ENCODE measurements at places on chromosomes 4 and X.

DNA sequence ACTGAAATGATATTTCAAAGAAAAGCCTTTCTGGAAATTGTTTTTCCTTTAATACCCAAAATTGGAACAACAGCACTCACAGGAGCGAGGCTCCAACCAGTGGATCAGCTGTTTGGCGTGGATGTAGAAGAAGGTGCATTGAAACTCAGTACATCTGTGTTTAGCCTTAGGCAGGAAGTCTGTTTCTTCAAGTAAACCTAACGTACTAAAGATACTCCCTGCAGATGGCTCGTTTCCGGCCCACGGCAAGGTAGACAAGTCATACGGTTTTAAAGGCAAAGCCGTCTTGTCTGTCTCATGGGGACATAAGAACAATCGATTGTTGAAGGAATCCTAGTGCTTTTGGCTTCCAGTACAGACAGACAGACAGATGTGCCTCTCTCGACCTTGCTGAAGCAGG, 50.0 kb upstream of the CLCN4 start:
- no peak for DNase-seq

GRCh38 chr4:100268789-100269188, 78.5 kb upstream of the DDIT4L start:
- DNase-seq = no peak

DNA sequence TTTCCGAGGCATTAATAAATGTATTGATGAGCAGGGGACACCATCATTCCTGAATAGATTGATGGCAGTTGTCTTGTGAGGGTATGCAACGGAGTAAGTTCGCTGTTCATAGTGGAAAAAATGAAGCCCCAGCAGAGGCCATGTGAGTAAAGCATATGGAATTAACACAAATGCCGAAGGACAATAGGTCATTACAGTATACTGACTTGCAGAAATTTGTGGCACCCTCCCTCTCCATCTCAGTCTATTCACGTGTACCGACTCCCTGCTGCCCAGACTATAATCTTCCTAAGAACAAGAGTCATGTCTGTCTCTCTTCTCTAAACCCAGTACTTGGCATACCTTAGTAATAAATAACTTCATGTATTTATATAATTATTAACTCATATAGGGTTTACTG, 47.1 kb upstream of the PCDH10 start:
- DNase-seq = no peak

- DNase-seq = no peak
Measured at GRCh38 chr4:138393886-138394610, 151.9 kb upstream of the SLC7A11 start.

DNA sequence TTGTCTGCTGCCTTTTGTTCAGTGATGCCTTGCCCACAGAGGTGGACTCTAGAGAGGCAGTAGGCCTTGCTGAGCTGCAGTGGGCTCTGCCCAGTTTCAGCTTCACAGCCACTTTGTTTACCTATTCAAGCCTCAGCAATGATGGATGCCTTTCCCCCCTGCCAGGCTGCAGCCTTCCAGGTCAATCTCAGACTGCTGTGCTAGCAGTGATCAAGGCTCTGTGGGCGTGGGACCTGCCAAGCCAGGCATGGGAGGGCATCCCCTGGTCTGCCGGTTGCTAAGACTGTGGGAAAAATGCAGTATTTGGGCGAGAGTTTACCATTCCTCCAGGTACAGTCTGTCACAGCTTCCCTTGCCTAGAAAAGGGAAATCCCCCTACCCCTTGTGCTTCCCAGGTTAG, 175.2 kb upstream of the PBDC1 start:
- no peak for DNase-seq

GRCh38 chrX:153395613-153396319, 5.4 kb downstream of the PNMA6E start:
- DNase-seq = no peak

- DNase-seq = no peak
Measured at GRCh38 chr4:174874898-174875297, 43.3 kb upstream of the ADAM29 start.

GRCh38 chr4:124478470-124478869, 234.1 kb downstream of the ANKRD50 start:
- DNase-seq = no peak

- DNase-seq = no peak
Measured at GRCh38 chr4:108849611-108850168, 86.8 kb upstream of the ETNPPL start.

- no peak for DNase-seq
Measured at GRCh38 chr4:99131378-99131777, 12.7 kb downstream of the ADH4 start.

DNA sequence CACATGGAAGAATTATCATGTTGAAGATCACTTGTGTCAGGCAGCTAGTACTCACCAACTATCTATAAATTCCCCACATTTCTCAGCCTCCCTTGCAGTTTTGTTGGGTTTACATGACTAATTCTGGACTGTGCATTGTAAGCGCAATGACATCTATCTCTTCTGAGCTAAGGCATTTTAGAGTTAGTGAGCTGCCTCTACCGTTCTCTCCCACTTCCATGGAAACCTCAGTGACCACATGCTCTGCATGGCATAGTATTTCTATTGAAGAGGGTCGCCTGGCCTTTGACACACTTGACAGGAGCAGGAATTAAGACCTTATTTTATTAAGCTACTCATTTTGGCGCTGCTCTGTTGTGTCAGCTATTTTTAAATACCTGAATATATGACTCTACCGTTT, 67.5 kb upstream of the NPY2R start:
- no peak for DNase-seq

DNA sequence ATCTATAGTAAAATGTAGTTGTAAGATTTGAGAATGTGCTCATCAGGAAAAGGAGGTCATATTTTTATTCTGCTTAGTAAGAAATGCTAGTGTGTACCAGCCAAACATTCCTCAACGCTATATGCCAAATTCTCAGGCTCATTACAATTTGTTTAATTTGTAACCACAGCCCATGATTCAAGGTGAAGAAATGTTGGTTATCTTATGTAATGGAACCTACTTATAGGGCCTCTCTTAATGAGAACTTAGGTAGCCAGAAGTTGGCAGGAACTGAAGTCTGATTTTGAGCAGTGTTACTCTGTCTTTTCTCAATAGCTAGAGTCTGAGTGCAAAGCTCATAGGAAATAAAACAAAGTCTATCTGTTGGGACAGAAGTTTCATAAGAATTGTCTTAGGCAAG, 595.0 kb downstream of the GLUD2 start:
- DNase-seq = no peak

GRCh38 chrX:11758400-11759171, 549 bp downstream of the MSL3 start:
- no peak for DNase-seq

DNA sequence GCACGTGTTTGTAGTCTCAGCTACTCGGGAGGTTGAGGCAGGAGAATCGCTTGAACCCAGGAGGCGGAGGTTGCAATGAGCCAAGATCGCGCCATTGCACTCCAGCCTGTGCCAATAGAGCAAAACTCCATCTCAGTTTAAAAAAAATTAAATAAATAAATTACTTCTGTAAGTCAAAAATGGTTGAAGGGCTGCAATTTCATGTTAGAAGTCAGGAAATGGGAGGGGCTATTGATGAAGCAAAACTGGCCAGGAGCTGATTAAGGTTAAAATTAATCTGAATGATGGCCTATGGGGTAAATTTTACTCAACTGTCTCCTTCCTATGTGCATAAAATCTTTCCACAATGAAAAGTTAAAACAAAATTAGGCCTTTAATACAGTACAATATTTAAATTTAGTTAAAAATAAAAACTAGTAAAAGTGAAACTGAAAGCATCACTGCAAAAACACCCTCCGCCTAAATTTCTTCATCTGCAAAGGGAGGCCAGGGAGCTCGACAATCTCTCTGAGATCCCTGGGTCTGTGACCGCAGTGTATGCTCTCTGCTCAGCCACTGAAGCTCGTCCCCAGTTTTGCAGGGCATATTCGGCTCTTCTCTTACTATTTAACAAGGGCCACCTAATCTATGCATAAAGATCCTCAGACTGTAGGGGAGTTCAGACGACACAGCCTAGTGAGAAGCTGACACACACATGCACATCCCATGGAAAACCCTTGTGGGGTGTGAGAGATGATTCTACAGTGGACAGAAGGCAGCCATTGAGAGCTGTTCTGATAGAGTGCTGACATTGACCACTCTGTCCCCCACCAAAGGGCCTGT, 57.2 kb downstream of the IRF2 start:
- no peak for DNase-seq

- no peak for DNase-seq
Measured at GRCh38 chrX:55731826-55732225, 14.3 kb downstream of the RRAGB start.

DNA sequence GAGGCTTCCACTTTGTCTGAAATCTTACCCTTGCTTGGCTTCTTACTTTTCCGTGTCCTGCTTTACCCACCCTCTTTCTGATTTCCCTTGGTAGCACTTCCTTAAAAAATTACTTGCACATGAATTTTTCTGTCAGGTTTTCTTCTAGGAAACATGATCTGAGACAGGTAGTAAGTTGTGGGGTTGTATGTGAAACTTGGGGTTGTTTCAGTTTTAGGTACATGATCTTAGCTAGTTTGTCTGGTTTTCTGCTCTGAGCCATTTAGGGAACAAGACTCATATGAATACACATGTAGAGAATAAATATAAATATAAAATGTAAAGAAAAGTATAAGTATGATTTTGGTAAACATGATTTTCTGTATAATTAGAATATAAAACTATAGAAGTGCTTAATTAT, 17.4 kb upstream of the ARMCX2 start:
- no peak for DNase-seq

DNA sequence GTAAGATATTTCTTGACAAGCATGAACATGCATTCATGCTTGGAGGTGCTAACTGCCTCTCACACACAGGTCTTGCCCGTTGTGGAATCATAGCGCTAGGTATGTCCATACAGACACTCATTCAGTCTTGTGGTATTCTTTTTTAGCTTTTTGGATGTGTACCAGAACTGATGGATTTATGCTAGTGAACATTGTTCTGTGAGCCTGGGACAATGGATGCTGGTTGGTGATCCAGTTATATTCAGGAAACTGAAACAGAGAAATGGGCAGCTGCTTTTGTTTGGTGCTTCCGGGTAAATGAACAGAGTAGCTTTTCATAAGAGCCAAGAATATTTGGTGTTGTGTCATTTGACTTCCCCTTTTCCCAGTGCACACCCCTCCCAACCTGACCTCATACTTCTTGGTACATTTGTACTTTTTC, 78.9 kb upstream of the SLC4A4 start:
- DNase-seq = no peak
